ENCODE measurements at places on chromosomes 12 and 14.

DNA sequence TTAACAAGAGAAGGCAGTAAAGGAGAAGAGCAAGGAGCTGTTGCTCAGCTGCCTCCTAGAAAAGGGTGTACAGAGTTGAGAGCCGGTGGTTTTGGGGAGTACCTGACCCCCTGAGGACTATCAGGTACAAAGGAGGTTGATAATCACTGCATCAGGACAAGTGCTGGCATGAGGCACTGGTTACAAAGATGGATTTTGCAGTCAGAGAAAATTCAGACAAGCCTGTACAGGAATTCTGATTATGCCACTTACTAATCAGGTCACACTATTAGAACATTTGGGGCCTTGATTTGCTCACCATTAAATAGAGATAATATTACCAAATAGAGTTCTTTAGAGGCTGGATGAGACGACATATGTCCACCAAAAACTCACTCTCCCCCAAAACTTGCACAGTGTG lies 450.9 kb upstream of the TMPO start:
- no peak for DNase-seq

- no peak for DNase-seq
Measured at GRCh38 chr12:74775276-74775675, 237.6 kb downstream of the ATXN7L3B start.

DNA sequence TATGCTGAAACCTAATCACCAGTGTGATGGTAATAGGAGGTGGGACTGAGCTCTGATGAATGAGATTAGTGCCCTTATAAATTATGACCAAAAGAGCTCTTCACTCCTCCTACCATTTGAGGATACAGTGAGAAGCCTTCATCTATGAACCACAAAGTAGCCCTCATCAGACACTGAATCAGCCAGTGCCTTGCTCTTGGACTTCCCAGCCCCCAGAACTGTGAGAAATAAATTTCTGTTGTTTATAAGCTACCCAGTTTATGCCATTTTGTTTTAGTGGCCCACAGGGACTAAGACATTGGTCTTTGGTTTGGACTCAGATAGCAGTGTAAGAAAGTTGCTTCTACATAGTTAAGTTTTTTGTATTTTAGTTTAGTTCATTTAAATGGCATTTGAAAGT lies 32.9 kb downstream of the ABHD12B start:
- no peak for DNase-seq

GRCh38 chr14:73909681-73910080 lies 23.0 kb downstream of the ZNF410 start:
- no peak for DNase-seq

GRCh38 chr14:82837611-82838140 lies 1304.0 kb upstream of the SEL1L start:
- no peak for DNase-seq

GRCh38 chr12:11497995-11498394 lies 102.6 kb upstream of the PRB2 start:
- no peak for DNase-seq

DNA sequence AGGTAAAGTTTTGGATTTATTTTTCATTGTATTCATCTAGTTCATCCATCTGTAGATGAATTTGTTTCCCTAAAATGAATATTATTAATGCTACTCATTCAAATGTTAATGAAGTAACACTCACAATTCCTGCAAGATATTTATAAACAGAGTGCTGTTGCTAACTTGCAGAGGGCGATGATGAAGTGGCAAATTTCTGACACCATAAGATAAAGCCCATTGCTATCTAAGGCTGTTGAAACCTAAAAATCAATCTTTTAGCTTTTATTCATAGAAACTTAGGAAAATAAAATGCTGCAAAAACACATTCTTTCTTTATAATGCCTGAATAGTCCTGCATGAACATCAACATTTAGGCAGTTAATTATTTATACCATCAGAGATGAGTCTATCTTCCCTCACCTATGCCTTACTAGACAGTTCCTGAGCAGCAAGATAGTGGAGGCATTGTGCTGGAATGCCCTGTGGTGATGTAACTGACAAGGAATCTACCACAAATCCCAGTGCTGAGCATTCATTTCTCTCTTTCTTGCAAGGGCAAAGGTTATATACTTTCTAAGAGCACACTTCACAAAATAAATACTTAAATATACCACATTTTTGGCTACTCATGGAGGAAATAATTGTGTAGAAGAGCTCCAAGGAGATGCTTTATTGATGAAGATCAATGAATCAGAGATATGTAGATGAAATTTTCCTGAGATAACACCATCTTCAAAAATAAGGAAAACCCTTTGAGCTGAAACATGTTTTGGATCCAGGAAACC lies 57.6 kb downstream of the LMNTD1 start:
- DNase-seq: no peak

GRCh38 chr12:99278899-99279298 lies 368.7 kb upstream of the GARIN6 start:
- DNase-seq: no peak

- DNase-seq: no peak
Measured at GRCh38 chr12:93042684-93043083, 113.6 kb upstream of the EEA1 start.

DNA sequence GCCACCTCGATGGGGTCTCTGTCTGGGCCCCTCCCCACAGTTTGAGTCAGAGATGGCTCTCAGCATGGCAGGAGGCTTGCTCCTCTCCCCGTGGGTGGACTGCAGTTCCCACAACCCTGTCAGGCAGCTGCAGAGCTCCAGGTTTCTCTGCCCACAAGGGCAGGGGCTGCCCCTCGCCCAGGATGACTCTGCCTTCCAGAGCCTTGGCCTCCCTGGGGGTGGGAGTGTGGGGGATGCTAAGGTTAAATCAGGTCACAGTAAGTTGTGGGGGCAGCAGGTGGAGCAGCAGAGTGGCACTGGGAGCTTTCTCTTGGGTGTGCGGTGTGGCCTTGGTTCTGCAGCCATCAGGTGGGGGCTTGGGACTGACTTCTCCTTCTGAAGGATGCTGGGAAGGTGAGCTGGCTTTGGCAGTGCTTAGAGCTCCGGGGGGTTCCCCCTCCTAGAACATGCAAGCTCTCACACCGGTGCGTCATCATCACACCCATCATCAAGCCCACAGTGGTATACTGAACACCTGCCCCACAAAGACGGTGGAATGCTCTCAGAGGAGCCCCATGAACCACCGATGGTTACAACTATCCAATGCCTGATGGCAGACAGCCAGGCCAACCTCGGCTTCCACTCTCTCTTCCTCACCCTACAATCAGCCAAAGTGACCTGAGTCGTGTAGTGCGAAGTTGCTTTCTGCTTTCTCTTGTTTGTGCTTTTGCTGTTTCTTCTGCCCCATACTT lies 39.7 kb downstream of the ERH start:
- no peak for DNase-seq

DNA sequence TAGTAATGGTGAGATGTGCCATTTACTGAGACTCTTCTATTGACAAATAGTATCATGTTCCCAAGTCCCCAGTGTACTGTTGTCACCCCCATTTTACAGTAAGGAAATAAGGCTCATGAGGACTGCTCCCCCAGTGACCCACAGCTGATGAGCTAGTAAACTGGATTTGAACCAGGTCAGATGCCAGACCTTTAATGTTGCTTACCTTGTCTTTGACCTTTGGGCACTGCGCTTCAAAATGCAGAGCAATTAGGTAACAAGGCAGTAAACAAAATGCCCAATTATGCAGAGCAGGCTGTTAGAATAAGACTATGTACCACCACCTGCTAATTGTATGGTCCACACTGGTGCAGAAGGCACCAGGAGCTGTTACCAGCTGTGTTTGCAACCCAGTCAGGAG lies 38.5 kb upstream of the RIN3 start:
- DNase-seq: no peak

DNA sequence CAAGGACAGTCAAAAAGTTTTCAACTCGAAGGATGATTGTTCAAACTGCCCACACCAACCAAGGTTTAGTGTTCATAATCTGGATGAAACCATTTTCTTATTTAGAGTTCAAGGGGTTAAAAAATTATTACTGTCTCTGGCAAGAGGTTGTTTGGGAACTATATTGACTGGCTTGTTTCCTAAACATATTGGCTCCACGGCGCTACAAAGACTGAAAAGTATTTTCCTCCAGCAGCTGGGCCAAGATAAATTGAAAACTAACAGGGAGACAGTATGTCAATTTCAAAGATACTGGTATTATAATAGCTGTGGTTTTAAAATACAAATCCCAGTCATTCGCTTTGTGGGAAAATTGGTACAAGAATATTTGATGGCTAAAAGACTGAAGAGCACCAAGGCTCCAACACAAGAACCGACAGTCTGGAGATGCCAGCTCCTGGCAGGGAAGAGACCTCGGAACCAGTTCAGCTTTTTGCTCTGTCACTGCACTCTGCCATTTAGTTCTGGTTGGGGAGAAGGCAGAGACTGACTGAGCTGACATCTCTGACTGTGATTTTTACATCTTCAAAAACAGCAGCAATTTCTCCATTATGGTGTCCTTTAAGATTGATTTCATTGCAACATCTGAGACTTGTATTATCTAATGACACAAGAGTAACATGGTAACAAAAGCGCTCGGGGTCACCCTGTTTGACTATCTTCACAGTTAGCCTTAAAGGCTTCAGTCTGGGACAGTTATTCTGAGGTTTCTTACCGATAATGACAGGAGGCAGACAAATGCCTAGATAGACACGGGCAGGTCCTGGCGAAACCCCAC lies 62.0 kb downstream of the ST8SIA1 start:
- DNase-seq: no peak

GRCh38 chr14:67580336-67581171 lies 19.5 kb downstream of the PIGH start:
- no peak for DNase-seq

- DNase-seq: no peak
Measured at GRCh38 chr12:19757317-19757877, 318.1 kb downstream of the AEBP2 start.

GRCh38 chr12:26471560-26471959 lies 276.2 kb downstream of the SSPN start:
- peak; percentile 74 for DNase-seq

DNA sequence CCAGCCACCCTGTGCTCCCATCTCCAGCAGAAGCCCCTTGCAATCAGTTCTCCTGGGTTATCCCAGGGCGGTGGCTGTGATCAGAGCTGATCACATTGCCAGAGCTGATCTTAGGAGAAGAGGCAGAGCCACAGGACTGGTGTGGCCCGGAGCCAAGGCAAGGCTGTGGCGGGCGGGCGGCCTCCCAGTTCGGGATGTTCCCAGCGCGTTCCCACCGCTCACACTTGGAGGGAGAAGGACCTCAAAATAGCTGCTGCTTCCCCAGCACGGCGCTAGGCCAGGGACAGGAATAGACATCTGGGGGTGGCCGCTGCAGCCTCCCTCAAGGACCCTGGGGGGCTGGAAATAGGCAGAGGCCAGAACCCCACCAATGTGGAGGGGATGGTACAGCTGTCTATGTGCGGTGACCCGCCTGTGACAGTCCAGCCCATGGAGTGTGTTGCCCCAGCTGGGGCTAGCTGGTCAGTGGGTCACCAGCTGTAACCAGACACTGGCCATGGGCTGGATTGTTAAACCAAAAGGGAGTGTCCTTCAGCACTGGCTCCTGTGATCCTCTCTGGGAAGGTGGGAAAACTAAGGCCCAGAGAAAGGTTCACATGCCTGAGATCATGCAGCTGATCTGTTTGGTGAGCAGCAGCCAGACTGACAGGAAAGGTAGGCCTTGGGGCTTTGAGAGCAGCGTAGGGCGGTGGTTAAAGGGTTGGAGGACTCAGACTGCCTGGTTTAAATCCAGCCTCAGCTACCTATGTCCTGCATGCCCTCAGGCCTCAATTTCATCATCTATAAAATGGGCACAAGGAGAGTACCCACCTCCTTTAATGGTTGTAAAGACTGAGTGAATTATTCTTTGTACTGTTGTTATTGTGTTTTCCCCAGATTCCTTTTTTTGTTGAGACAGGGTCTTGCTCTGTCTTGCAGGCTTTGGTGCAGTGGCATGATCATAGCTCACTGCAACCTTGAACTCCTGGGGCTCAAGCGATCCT lies 8.0 kb upstream of the POP5 start:
- DNase-seq: no peak

GRCh38 chr12:26126340-26127284 lies 1.8 kb upstream of the BHLHE41 start:
- DNase-seq: peak; percentile 69

All from GM13977 (cell line).